ENCODE measurements at places on chromosomes 7 and 10.

DNA sequence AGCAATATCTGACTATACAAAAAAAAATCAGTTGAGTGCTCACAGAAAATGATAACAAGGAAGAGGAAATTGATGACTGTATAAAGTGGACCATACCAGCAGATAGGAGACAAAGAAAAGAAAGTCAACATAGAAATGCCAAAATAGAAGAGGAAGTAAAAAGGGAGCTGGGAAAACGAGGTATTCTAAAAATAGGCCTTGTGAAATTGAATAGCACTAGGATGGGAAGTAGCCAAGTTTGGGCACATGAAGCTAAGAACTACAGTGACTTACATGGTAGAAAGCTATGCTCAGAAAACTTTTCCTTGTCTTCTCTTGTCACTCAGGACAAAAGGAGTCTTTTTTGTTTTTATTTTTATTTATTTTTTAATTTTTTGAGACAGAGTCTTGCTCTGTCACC, 76.2 kb upstream of the APBB1IP start:
- no peak for DNase-seq

- no peak for DNase-seq
These were observed 54.1 kb downstream of the FAM171A1 start for GRCh38 chr10:15316871-15317464.

GRCh38 chr10:121684276-121684675, 86.0 kb upstream of the FGFR2 start:
- no peak for DNase-seq

- no peak for DNase-seq
These were observed 72.6 kb upstream of the STEAP1 start for GRCh38 chr7:90081621-90082020.

GRCh38 chr10:106424981-106425380, 739.5 kb downstream of the SORCS1 start:
- DNase-seq = no peak

- no peak for DNase-seq
These were observed 759 bp downstream of the NUDT1 start for GRCh38 chr7:2242541-2243429.

DNA sequence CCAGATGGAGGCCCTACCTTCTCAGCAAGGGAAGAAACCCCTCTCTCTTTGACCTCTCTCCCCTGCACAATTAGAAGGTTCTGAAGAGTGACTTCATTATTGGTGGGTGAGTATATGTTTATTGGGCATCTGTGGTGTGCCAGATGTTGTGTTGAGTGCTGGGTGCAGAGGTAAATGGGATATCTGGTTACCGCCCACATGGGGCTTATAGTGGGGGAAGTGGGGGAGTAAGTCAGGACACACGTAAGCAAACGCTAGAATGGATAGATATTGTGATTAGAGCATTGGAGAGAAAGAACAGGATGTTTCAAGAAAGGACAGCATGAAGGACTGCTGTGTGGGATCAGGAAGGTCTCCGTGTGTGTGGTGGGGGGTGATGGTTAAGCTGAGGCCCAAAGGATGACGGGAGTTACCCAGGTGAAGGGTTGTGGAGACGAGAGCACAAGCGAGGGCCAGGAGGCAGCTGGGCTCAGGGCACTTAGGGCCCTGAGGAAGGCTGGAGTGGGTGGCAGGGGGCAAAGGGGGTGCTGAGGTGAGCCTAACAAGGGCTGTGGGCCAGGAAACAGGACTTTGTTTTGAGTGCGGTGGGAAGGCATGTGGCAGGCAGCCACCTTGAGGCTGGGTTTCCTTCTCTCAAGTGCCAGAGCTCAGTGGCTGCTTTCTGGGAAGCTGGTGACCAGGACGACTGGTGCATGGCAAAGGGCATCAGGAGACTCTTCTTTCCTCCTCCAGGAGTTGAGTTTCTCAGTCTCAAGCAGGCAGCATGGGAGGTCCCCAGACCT, 299.9 kb downstream of the RPS24 start:
- no peak for DNase-seq

DNA sequence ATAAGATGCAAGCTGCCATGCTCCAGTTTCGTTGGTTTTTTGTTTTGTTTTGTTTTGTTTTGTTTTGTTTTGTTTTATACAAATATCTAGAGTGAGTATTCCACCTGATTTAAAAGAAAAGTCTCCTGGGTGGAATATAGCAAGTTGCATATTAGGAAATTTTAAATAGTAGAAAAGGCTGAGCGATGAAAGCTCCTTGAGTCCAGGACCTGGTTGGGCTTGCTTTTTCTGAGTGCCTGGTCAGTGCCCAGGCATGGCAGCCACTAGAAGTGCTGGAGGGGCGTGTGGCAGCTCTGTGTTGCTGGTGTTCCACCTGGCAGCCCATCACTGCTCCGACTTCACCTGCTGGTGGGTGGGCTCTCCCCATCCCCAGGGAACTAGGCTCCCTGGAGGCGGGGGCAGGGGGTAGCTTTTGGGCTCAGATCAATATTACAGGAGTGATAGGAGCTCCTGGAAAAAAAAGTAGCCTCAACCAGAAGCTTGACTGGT, 8.0 kb downstream of the COL17A1 start:
- DNase-seq = no peak

- no peak for DNase-seq
These were observed 92.3 kb downstream of the CCDC7 start for GRCh38 chr10:32538256-32538655.

- no peak for DNase-seq
These were observed 130.2 kb downstream of the EGFR start for GRCh38 chr7:55149001-55149400.

- no peak for DNase-seq
These were observed 27.0 kb downstream of the PDGFA start for GRCh38 chr7:492714-493065.

DNA sequence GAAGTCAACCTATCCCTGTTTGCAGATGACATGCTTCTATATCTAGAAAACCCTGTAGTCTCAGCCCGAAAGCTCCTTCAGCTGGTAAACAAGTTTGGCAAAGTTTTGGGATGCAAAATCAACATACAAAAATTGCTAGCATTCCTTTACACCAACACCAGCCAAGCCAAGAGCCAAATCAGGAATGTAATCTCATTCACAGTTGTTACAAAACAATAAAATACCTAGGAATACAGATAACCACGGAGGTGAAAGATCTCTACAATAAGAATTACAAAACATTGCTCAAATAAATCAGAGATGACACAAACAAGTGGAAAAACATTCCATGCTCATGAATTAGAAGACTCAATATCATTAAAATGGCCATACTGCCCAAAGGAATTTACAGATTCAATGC, 50.4 kb upstream of the ZNF365 start:
- no peak for DNase-seq
